Nucleus accumbens (tissue), 56 donors: ENCODE measurements at places on chromosomes 3 and 15.

GRCh38 chr15:62524848-62525247 is 359.8 kb upstream of the C2CD4B start:
- DNase-seq = no peak

DNA sequence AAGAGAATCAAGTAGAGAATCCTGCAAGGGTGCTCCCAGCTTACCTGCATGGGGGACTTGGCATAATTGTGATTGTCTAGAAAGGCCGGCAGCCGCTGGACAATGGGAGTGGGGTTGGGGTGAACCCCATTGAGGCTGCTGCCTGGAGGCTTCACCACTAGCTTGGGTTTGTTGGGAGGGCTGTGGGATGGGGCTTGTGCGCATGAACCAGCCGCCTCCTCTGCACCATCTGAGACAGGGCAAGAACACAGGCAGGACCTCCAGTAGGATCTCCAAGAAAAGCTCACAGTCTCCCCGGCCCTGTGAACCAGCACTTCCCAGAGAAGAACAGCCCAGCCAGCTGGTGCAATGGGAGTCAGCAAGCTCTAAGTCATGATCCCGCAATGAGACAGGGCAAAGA is 39.8 kb downstream of the SEMA3G start:
- DNase-seq = no peak

DNA sequence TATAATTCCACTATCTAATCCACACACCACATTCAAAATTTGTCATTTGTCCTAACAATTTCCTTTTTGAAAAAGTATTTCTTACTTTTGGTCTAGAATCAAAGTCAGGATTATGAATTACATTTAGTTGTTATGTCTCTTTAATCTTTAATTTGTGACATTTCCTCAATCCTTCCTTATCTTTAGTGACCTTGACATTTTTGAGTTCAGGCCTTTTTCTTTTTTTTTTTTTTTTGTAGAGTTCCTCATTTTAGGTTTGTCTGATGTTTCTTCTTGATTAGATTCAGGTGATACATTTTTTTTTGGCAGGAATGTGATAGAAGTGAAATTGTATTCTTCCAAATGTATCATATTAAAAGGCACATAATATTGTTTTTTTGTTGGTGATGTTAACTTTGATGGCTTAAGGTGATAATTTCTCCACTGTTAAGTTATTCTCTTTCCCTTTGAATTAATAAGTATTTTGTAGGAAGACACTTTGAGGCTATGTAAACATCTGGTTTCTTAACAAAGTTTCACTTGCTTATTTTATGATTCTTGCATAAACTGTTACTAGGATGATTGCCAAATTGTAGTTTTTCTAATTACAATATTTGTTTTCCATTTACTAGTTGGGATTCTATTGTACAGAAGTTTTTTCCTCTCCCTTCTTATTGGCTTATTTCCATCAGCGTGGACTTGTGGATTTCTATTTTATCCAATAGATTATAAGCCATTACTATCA is 16.3 kb downstream of the SLC35G2 start:
- DNase-seq = no peak

- no peak for DNase-seq
Observed at GRCh38 chr15:96230526-96231181, 99.8 kb upstream of the NR2F2 start.

- DNase-seq = no peak
Observed at GRCh38 chr3:195173657-195174056, 97.3 kb downstream of the XXYLT1 start.

GRCh38 chr3:46846624-46847542 is 16.4 kb downstream of the MYL3 start:
- no peak for DNase-seq

- DNase-seq = no peak
Observed at GRCh38 chr15:51132384-51133139, 37.9 kb upstream of the TNFAIP8L3 start.

GRCh38 chr3:133675631-133676335 is 14.0 kb upstream of the TOPBP1 start:
- no peak for DNase-seq

DNA sequence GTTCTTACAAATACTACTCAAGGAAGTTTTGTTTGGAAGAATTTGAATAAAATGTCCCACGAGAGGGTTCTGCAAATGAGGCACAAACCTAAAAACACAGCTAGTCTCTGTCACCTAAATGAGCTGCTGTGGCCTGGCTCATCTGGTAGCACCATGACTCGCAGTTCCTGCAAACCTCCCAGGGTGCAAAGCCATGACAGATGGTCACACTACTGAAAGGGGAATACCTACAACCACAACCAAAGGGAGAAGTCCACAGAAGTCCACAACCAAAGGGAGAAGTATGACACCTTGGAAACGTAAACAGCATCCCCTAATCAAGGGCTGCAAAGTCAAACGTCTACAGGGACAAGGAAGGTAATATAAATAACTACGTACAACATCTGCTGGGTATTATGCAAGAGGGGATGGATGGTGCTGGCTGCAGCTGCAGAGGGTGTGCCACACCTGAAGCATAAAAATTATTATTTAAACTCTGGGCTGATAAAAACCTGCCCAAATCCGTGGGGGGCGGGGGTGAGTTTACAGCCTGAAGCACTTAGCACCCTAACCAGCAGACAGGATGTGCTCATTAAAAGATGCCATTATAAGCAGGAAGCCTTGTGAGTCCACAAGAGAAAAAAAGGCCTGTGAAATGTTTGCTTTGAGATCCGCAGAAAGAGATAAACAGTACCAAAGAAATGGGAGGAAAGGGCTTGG is 184.0 kb downstream of the MAGI1 start:
- no peak for DNase-seq

DNA sequence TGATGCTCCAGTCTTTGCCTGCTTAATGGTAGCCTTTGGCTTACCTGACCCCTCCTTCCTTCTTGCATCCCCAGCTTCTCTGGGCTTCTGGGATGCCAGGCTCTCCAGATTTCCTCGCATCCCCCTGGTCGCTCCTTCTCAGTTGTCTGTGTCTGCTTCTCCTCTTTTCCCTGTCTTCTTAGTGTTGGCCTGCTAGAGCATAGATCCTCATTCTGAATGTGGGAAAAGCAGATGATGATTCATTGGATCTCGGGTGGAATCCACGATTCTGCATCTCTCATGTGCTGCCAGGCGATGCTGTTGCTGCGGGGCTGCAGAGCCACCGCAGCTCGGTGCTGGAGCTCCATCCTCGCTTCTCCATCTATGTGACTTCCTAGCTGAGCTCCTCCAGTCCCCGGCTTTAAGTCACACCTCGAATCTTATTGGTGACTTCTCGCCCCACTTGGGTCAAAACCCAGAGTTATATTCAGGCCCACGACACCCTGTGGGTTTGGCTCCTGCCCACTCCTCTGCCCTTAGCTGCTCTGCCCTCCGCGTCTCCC is 47.4 kb downstream of the CGNL1 start:
- DNase-seq = no peak
